ENCODE measurements at places on chromosomes 5 and 9. TPM values are rescaled to one million over a fixed set of nuclear protein-coding genes. Genes with fewer than 3 reads are reported as not detected.

GRCh38 chr5:135526924-135527323 lies 8.8 kb downstream of the NEUROG1 start:
- DNase-seq = no peak

Gene GABRB2
- total RNA-seq = not detected

GRCh38 chr9:123225374-123225813 lies 43.0 kb downstream of the STRBP start:
- DNase-seq = peak; percentile 61

DNA sequence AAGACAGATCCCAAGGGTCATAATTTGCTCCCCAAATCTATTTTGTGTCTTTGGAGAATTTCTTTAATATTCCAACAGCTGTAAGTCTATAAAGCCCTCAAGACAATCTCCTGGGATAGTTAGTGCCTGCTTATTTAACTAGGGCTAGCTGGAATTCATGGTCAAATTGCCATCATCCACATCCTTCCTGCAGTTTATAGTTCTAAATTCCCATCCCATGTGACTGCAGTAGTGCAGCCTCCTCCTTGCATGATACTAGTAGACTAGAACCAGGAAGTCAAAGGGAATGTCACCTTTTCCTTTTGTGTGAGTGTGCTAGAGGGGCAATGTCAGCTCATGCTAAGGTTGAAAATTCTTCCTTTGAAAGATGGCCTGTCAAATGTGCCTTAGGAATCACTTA lies 214.8 kb upstream of the PIK3R1 start:
- DNase-seq = no peak

DNA sequence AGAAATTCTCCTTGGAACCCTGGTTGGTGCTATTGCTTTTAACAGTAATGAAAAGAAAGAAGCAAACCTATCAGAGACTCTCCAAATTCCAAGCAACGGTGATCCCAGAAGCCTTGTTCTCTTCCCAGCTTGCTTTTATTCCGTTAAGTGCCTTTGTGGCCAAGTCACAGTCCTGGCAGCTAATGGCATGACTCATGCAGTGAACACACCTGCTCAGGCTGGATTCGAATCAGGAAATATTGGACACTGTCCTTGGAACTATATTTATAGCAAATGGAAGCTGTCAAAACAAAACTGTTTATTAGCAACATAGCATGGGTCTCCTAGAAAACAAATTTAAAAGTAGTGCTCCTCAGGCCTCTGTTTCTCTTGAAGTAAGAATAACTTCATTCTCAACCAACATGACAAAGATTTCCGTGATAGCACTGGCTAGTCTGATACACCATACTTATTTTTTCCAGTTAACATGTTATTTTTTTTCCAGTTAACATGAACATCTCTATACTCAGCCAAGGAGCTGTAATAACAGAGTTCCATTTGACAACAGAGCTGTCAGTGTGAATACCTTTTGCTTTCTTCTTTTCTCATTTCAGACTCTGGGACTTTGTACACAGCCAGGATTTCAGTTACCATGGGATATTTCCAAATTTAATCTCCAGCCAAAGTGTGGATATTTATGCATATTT lies 502.4 kb downstream of the GADD45G start:
- peak; percentile 6 for DNase-seq

Gene GZMA
- total RNA-seq = not detected

Gene GDA
- total RNA-seq = 0.90 TPM

- no peak for DNase-seq
Measured at GRCh38 chr5:126454081-126454480, 30.9 kb downstream of the GRAMD2B start.

Gene FOXD4L6
- total RNA-seq = not detected
